Jurkat, Clone E6-1 (cell line): ENCODE measurements at places on chromosomes 2 and 18.

DNA sequence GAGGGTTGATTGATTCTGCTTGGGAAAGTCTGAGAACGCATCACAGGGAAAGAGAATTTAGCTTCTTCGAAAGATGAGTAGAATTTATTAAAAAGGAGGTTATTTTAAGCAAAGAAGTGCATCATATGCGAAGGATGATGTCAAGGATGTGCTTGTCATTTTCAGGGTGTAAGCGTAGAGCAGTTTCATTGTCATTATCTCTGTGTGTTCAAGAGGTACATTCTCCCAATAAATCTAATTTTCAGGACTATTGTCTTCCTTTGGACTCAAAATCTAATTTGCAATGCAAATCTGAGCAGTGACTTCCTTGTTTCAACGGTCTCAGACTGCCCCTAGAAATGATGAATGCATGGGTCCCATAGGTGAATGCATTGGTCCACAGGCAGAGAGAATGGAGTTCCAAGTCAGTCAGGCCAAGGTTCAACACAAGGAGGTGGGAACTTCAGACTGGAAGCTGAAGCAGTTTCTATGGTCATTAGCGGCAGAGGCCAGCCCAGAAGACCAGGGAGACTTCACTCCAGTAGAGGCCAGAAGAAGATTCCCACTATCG is 99.8 kb downstream of the CDC42EP3 start:
- no peak for DNase-seq

- no peak for DNase-seq
Observed at GRCh38 chr2:40030456-40030975, 251.5 kb upstream of the THUMPD2 start.

DNA sequence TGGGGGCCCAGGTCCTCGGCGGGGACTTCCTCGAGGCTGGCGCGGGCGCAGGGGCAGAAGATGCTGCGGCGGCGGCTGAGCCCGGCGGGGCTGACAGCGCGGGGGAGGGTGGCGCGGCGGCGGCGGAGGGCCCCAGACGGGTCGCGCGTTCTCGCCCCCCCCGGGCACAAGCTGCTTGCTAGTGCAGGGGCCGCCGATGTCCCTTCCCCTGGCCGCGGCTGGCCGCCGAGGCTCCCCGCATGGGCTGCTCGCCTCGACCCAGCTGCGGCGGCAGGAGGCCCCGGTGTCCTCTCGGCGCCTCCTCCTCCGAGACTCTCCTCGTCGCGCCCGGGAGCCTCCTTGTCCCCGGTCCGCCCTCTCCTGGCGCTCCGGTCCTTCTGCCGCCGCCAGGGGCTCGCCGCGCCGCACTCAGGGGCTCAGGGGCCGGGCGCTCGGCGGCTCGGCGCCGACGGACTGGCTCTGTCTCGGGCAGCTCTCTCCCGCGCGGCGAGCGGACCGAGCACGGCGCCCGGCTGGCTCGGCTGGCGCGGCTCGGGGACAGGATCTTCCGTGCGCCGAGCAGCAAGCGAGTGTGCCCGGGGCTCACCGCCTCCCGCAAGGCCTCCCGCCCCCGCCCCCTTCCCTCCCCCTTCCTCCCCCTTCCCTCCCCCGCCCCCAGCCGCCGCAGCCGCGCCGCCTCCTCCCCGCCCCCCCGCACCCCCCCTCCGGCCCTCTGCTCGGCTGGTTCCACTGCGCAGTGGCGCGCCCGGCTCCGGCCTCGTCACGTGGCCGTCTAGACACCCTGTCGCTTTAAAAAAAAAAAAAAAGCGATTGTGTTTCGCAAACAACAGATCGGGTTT is 902 bp upstream of the SMAD7 start:
- peak; percentile 45 for DNase-seq

GRCh38 chr2:183604065-183604464 is 479.8 kb downstream of the NUP35 start:
- DNase-seq, result no peak

- no peak for DNase-seq
Observed at GRCh38 chr18:74229891-74230290, 61.9 kb downstream of the CYB5A start.

DNA sequence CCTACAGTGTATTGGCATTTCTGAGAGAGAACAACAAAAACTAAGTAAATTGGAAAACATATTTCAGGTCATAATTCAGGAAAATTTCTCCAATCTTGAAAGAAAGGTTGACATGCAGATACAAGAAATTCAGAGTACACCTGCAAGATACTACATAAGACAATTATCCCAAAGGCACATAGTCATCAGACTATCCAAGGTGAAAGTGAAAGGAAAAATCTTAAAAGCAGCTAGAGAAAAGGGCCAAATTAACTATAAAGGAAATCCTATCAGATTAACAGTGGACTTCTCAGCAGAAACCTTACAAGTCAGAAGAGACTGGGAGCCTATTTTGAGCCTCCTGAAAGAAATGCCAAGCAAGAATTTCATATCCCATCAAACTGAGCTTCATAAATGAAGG is 449.0 kb upstream of the MMADHC start:
- DNase-seq, result no peak

DNA sequence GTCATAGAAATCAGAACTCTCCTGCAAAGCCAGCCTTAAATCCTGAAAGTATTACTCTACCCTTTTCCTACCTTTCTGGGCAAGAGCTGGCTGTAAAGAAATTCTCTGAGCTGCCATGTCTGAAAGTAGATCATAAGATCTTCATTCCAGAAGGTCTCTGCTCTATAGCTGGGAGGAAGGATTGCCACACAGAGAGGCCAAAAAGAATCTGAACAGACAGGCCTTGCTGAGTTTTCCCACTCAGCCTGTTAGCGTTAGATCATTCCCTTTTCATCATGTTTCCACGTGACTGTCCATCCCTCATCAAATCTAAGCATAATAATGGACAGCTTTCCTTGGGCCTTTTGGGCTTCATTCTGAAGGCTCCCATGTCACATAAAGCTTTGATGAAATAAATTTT is 43.2 kb upstream of the FHL2 start:
- no peak for DNase-seq

GRCh38 chr18:60193780-60194179 is 178.8 kb downstream of the MC4R start:
- no peak for DNase-seq

DNA sequence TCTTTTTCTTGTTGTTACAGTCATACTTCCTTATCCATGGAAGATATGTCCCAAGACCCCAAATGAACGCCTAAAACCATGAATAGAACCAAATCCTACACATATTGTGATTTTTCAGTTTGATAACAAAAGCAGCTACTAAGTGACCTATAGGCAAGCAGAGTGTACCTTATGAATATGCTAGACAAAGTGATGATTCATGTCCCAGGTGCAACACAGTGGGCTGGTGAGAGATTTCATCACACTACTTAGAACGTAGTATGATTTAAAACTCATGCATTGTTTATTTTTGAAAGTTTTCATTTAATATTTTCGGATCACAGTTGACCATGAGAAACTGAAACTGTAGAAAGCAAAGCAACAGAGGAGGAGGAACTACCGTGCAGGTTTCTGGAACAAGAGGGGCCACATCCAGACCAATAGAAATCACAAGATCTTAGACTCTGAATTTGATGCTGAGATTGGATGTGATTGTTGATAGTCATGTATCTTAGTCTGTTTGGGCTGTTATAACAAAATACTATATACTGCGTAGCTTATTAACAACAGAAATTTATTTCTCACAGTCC is 470.8 kb upstream of the VRK2 start:
- no peak for DNase-seq

GRCh38 chr2:10538224-10538894 is 90.2 kb upstream of the ODC1 start:
- no peak for DNase-seq

DNA sequence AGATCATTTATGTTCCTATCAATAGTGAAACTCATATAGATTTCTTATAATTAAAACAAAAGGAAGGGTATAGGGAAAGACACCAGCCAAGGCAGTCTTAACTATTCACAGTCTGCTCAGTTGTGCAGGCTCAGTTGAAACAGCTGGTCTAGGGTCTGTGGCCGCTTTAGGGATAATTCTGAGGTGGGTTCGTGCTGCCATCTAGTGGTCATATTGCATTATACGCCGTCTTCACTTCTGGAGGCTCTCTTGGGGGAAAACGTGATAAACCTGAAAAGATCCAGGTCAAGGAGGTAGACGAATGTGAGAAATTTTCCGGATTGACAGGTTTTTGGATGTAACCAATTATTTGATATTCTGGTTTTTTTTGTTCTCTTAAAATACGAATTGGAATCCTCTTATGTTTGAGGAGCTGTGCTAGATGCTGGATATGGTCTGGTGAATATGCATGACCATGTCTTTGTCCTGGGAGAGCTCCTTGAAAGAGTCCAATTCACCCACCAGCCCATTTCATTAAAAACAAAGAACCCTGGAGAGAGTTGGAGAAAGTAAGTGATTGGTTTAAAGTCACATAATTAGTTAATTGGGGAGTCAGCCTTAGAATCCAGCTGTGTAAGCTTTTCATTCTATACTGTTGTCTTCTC is 492.4 kb downstream of the PLCL1 start:
- peak; percentile 71 for DNase-seq

GRCh38 chr2:16520891-16521290 is 144.7 kb downstream of the CYRIA start:
- DNase-seq, result no peak

- peak; percentile 36 for DNase-seq
Observed at GRCh38 chr18:34978953-34979608, 62.1 kb upstream of the MAPRE2 start.

- no peak for DNase-seq
Observed at GRCh38 chr2:238174701-238175100, 15.9 kb downstream of the ERFE start.

- DNase-seq, result no peak
Observed at GRCh38 chr2:37232131-37232933, 874 bp downstream of the NDUFAF7 start.

DNA sequence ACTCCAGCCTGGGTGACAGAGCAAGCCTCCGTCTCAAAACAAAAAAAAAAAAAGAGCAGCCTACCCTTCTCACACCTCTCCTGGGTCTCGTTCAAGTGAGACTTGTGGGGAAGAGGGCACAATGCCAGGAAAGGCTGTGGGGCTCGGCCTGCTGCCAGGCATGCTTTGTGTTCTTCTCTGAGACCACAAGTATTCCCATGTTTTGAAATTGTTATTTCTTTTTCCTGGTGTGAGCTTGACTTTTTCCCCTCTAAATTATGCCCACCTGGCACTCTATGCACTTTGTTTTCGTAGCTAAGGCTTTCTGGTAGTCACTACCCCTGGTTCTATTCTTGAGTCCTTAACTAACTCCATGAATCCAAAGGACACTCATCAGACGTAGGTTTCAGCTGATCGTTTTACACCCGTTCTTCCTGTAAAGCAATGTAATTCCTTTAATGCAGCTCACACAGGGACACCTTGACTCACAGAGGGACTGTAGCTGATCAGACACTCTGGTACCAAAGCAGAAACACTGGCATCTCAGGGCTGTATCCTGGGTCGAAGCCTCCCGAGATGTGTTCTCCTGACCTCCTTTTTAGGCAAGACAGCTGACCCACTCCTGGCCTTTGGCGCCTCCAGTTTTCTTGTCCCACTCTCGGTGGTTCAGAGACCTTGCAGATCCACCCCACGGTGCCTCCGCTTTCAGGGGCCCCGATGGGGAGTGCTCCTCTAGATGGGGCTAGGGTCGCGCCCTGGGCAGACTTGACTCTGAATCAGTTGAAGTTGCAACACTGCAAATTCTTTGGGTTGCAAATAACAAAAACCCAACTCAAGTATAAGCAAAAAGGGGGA is 193.3 kb upstream of the AGAP1 start:
- no peak for DNase-seq

DNA sequence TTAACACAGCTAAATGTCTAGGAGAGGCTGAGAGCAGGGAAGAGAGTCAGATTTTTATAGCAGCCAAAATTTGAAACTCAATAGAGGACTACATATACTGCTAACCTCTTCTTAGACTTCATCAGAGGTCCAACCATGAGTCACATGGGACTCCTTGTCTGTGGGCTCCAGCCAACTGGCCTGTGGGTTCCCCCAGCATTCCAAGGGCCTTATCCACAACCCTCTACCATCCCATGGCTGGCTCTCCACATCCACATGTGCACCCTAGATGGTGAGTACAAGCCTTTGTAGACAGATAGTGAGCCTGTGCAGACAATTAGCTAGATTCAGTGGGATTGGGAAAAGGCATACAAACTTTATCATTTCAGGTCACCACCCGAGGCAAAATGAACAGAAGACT is 901.9 kb upstream of the ZEB2 start:
- no peak for DNase-seq

GRCh38 chr2:38504169-38504568 is 98.6 kb downstream of the HNRNPLL start:
- DNase-seq, result no peak

GRCh38 chr18:11387880-11388279 is 221.5 kb upstream of the SLC35G4 start:
- DNase-seq, result peak; percentile 32

- no peak for DNase-seq
Observed at GRCh38 chr2:215068399-215068798, 70.0 kb downstream of the ABCA12 start.
